Stimulated activated CD8-positive, alpha-beta memory T cell treated with anti-CD3 and anti-CD28 coated beads, Interleukin-4, amount 100 ng/mL, for 48 hours (primary cell): ENCODE measurements at places on chromosomes 4 and X.

GRCh38 chr4:39235696-39236095 lies 53.4 kb downstream of the WDR19 start:
- DNase-seq: no peak

DNA sequence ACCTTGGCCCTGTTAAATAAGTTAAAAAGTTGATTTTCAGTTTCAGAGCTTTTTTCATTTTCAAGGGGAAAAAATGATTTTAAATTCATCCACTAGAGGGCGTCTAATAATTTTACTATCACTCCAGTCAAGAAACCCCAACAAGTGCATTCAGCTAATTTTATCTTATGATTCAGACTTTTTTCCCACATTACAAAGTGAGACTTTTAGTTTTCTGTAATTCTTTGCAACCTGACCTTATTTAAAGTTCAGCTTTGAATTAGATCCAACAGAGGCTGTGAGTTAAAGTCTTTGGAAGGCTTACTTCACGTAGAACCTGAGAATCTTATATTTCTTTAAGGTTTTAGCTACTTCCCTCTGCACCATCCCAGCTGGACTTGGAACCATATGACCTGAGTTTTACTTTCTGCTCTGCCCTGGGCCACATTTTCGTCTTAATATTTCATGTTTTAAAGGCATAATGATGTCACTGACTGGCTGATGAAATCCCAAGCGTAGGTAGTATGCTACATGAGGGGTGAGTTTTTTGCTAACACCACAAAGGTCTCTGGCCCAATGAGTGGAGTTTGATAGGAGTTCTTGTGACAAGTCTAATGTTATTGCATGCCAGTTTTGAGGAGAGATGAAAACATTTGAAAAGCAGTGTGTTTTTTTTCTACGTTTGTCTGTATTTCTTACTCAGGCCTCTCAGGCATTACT lies 7.2 kb downstream of the GNRHR start:
- no peak for DNase-seq

- no peak for DNase-seq
Measured at GRCh38 chr4:30867427-30867826, 147.3 kb downstream of the PCDH7 start.

GRCh38 chr4:113541933-113542332 lies 219.6 kb downstream of the CAMK2D start:
- DNase-seq: no peak

DNA sequence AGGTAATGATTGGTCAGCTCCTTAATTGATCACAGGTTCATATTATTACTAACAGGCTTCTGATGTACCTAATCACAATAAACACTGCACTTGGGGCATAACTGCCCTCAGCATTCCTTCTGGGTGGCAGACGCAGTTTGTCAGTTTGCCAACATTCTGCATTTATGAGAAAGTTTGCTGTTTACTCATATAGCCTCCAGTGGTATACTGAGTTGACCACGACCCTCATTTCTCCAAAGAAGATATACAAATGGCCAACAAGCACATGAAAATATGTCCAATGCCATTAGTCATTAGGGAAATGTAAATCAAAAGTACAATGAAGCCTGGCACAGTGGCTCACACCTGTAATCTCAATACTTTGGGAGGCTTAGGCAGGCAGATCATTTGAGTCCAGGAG lies 26.3 kb downstream of the EFHC2 start:
- DNase-seq: no peak

DNA sequence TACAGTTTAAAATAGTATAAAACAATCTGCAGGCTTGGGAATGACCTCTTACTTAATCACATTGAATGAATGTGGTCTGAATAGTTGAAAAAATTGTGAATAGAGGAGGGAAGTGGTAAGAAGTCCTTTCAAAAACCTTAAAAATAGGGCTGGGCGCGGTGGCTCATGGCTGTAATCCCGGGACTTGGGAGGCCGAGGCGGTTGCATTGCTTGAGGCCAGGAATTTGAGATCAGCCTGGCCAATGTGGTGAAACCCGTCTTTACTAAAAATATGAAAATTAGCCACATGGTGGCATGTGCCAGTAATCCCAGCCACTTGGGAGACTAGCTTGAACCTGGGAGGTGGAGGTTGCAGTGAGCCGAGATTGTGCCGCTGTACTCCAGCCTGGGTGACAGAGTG lies 36.5 kb downstream of the HERC3 start:
- no peak for DNase-seq

DNA sequence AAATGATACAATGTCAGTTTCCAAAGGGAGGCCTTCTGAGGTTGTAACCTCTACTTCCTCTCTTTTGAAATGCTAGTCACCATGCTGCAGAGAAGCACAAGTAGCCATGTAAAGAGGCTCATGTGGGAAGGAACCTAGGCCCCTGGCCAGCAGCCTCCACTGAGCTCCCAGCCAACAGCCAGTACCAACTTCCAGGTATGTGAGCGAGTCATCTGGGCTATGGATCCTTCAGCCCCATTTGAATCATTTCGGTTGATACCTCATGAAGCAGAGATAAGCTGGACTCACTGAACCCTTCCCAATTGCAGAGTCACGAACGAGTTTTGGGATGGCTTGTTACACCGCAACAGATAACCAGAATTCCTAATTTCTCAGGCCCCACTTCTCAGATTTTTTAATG lies 187.0 kb upstream of the LDB2 start:
- no peak for DNase-seq

DNA sequence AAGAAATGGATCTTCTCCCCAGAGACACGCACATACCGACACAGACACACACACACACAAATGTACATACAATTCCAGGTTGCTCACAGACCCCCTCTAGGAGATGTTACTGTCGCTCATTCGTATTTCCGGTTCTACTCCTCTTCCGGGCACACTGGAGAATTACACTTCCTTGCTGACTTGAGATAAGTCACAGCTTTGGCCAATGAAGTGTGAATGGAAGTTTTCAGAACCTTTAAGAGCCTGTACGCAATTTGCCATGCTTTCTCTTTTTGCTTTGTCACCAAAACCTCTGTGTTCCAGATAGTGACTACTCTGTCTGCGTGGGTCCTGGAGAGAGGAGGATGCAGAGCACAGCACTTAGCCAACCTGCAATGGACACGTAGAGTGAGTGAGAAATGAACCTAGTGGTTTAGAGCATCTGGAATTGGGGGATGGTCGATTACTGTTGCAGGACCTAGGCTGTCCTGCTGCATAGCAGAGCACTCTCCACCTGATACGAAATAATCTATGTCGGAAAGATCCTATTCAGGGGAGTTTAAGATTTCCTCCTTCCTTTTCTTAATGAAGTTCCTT lies 239.5 kb upstream of the TET2 start:
- DNase-seq: no peak

GRCh38 chr4:1855333-1856070 lies 454 bp downstream of the LETM1 start:
- peak; percentile 38 for DNase-seq

DNA sequence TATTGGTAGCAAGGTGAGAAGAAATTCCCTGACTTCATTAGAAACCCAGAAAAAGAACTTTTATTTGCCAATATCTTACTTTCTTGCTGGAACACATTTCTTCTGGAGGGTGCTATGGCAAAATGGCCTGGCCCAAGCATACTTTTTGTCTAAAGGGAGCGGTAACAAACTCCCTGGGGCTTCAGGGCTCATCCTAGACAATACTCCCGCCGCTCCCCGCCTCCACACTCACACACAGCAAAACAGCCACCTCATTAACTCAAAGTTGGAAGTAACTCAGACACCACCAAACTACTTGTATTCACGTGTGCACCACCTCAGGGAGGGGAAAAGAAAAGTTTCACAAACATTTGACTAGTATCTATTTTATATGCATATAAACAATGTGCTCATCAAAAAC lies 75.7 kb downstream of the IGSF1 start:
- DNase-seq: no peak

- no peak for DNase-seq
Measured at GRCh38 chr4:138576684-138577083, 334.5 kb upstream of the SLC7A11 start.

GRCh38 chrX:68666580-68666979 lies 19.1 kb downstream of the STARD8 start:
- no peak for DNase-seq

GRCh38 chrX:4655743-4656142 lies 942.3 kb upstream of the PRKX start:
- DNase-seq: no peak

DNA sequence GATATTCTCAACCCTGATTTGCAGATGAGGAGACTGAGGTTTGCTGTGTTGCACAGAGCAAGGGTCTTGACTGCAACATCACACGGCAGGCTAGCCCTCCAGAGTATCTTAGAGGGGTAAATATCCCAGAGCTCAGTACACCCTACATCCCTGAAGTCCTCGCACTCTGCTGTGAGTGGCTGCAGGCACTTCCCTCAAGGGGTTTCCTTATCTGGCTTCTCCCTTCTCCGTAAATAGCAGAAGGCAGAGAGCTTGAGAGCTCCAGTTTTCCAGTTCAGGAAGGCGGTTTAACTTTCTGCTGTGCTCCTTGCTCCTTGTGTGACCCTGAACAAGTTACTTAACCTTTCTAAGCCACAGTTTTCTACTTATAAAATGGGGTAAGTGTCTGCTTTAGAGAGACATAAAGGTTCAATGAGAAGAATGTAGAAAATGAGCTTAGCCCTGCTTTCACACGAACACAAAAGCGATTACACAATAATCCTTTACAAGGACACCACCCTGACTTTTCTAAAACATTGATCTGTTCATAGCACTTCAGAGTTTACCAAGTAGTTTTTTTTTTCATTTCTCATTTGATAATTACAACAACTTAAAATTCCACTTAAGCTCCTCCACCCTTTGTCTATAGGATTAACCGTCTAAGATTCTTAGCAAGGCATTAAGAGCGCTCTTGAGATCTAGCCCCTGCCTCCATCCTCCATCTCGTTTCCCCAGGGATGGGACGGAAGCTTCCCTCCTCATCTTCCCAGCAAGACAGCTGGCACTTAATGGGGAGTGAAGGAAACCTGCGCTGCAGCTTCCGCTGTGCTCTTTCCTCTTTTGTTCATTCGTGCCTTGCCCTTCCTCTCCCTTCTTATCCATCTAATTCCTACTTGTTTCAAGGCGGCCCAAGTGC lies 68.4 kb downstream of the TAPT1 start:
- no peak for DNase-seq

GRCh38 chr4:88033309-88033708 lies 25.9 kb downstream of the PKD2 start:
- DNase-seq: no peak

DNA sequence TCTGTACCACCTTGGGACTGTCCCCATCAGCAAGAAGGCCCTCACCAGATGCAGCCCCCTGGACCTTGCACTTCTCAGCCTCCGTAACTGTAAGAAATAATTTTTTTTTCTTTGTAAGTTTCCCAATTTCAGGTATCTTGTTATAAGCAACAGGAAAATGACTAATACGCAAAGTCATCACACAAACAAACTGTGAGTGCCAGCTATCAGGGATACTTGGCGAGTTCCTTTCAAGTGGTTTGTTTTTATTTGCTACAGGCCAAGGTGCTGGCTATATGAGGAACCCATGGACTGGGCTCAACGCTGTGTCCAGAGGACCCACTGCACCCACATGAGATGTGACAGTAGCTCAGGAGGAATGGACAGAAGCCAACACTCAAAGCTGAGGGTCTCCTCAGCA lies 11.5 kb upstream of the GPM6B start:
- DNase-seq: no peak

DNA sequence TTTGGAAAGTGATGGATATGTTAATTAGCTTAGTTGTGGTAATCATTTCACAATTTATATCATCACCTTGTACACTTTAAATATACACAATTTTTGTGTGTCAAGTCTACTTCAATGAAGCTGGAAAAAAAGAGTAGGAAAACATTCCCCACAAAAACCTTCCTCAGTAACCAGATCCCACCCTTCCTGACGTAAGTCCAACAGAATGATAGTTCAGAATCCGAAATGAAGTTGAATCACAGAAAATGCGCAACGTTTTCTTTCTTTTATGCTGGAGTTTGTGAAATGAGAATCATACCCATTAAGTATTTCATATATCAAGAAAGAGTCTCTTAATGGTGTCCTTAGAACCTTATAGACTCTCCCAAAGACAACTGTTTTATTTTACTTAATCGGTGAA lies 292.9 kb downstream of the USP46 start:
- no peak for DNase-seq

DNA sequence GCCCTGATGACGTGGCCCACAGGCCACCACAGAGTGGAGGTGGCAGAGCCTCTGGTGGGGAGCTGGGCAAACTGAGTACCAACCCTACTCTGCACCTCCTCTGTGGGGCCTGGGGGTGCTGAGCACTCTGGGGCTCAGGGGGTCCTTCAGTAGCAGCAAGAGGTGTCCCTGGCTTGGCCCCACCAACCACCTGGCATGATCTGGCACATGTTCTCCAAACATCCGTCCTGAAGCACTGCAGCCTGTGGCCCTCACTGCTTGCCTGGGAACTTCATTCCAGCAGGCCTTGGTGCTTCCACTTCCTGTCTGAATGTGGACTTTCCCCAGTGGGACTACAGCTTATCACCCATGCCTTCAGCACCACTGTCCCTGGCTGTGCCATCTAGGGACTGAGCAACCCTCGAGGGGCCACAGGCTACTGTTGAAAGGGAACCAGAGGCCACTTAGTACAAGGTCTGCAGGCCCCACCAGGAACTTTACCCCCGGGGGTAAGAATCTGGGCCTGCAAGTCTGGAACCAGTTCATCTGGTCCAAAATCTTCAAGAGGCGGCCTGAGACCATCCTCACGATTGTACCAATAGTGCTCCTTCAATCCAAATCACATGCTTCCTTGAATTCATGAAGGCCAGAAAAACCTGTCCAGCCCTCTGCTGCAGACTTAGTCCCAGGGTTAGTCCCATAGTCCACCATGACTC lies 13.2 kb downstream of the TNIP2 start:
- no peak for DNase-seq

DNA sequence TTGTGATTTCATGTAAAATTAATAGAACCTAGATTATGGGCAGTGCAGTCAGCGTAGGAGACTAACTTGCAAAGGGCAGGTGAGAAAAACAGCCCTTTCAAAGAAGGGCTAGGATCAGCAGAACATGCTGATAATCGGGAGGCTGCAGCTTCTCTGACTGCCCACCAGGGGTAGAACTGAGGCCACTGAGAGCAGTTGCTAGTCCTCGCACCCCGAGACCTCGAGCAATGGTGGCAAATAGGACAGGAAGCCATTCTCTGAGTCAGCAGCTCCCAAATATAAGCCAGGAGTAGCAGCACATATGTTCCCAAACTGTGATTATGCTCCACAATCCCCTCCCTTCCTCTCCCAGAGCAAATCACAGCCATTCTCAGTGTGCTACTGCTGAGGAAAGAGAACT lies 186.5 kb downstream of the MSL3 start:
- peak; percentile 20 for DNase-seq

DNA sequence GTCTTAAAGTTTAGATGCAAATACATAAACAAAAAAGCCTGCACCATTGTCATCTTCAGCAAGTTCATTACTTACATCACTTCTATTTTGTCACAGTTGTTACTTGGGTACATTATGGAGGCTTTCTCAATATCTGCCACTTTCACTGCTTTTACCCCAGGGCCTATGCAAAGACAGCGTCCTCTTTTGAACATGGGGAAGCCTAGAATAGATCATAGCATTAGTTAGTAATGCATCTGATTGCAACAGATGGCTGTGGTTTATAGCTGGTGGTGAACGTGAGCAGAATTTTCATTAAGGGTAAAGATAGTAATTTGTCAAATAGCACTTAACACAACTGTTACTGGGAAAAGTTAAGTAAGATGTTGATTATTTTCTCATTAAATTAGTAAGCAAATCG lies 729 bp downstream of the CXCL11 start:
- DNase-seq: no peak

- no peak for DNase-seq
Measured at GRCh38 chr4:117481742-117482141, 396.4 kb upstream of the TRAM1L1 start.
